ENCODE measurements at places on chromosomes 7 and 10.

DNA sequence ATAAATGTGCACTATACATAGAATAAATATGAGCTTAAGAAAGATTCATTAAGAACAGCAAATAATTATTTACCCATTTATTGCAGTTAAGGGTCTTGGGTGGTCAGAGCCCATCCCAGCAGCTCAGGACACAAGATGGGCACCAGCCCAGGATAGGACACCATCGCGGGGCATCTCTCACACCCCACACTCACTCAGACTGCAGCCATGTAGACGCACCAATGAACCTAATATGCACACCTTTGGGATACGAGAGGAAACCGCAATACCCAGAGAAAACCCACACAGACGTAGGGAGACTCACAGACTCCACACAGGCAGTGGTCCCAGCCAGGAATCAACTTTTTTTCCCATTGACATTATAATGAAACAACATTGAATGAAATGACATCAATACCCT lies 36.0 kb downstream of the CARD11 start:
- no peak for DNase-seq

- no peak for DNase-seq
Measured at GRCh38 chr10:110813743-110814472, 57.8 kb upstream of the PDCD4 start.

DNA sequence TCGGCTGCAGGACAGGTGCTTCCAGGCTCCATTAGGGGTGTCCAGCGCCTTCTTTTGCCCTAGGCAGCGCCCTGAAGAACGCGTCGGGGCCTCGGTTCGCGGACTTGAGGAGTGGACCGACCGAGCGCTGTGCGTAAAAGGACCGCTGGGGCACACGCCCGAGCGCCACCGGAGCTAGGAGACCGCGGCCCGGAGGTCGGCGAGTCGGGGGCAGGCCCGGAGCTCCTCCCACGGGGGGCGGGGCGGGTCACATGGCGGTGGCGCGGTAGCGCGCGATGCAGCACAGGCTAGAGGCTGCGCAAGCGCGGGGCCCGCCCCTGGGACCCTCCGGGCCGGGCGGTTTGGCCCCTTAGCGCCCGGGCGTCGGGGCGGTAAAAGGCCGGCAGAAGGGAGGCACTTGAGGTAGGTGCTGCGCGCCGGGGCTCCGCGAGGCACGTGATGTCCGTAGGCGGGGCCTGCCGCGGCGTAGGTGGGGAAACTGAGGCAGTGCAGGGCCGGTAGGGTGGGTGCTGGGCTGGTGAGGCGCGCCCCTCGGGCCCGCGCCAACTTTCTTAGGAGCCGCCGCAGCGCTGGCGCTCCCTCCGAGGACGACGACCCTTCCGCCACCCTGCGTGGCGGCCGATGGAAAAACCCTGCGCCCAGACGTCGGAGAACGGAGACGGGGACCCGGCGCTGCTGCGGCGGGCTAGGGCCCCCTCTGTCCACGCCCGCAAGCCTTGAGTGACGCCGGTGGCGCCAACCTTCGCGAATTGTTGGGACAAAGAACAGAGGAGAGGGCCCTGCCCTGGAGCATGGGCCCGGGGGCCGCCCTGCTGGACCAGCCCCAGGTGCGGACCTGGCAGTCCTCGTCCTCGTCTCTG lies at the start of gene PRXL2A:
Gene PRXL2A (plus strand): TSS at position 310 of the 860 bp plus-strand sequence. CDS start 11,917 bp downstream, outside the sequence.
- DNase-seq, result peak; percentile 66

- no peak for DNase-seq
Measured at GRCh38 chr7:151186640-151187408, at the start of gene ASB10. Gene ASB10, minus strand, starts transcription at chr7:151187250. Its CDS starts 120 bp downstream, at chr7:151187130.

DNA sequence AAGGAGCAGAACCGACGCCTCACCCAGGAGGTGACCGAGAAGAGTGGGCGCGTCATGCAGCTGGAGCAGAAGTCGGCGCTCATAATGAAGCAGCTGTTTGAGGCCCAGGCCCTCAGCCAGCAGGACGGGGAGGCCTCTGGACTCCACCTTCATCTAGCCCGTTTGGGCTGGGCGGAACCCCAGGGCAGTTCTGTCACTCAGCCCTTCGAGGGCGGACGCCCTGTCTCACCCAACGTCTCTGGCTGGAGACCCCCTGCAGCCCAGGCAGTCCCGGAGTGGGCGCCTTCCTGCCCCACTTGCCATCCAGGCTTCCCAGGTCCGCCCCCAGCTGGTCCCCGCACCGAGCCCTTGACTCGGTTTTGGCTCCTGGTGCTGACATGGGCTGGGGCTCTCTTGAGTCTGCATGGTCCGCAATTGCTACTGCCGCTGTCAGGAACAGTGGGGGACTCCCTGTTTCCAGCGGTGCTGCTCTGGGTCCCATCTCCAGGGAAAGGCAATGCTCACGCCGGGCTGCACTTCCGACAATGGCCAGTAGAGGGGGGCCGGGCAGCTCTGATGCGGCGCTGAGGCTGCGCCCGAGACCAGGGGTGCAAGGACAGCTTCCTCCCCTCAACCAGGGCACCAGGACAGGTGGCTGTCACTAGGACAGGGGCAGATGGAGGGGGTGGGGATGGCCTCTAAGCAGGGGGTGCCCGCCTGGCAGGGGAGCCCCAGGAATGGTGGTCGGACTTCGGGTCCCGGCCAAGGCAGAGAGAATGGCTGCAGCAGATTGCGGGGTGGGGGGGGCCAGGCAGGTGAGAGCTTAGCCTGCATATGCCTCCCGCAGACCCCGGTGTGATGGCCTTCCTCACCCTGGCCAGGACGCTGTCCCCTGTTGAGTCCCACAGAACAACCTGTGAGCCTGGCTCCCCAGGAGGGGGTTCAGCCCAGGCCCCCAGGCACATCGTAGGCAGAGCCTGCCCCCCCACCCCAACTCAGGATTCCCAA lies 71.2 kb upstream of the KCTD7 start:
- peak; percentile 95 for DNase-seq

DNA sequence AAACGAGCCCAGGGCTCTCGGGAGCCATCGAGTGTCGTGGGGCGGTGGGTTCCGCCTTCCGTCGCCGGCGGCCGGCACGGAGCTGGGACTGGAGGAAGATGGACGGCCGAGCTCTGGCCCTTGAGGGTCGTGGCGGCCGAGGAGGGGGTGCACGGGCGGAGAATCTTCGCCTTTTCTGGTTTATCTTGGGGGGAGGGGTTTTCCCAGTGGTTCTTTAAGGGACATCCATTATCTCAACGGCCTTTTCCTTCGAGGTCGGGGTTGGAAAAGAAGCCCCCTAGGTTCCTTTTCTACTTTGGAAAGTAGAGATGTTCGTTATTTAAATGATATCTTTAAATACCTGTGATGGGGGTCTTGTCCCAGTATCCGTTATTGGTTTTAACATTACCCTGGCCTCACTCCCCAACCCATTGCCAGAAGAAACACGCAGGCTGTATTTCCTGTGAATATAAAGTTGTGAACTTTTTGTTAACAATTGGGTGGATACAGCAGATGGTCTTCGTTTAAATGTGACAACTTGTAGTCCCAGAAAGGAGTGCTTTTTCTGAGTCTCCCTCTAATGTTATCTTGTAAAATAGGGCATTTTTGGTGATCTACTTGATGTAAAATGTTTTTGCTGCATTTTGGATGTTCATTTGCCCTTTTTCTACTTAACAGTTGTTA lies 765 bp downstream of the CCAR1 start:
- no peak for DNase-seq

- no peak for DNase-seq
Measured at GRCh38 chr10:126331101-126331500, 57.2 kb downstream of the ADAM12 start.

DNA sequence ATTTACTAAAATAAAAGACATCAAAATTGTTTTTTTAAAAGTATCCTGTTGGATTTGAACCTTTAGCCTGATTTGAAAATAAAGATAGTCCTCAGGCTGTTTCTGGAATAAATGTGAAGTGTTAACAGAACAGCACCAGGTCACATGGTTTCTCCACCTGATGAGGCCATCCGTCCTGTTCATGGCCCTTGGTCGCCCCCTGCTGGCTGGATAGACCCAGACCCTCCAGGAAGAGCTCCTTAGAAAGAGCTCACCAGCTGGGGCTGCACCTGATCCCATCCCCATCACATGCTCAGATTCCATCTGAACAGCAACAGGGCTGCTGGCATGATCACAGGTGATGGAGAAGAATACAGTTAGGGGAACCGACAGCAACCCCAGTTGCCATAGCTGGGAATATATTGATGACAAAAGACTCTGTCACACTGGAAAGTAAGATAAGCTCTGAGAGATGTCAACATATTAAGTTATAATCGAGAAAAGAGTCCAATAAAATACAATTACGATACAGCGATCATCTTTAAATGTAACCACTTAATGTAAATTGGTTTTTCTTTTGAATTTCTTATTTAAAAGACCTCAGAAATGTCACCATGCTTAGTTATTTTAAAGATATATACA lies 4.8 kb downstream of the OR2A14 start:
- DNase-seq, result peak; percentile 97

DNA sequence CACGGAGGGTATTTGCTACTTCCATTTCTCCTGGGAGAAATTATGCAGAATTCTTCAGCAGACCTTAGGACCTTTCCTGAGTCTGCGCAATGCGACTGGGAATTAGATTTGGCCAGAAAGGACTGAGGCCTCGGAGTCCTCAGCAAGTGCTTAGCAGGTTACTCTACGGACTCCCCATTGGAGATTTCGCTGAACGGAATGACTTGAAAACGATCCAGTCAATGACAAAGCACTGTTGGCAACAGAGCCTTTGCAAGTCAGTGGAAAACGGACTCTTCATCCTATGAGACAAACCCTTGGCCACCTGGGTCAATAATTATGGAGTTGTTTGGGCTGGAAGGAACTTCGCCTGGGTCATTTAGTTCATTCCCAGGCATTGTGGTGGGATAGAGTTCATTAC lies 107.4 kb downstream of the FAM204A start:
- no peak for DNase-seq

- DNase-seq, result no peak
Measured at GRCh38 chr10:120508393-120508792, 51.4 kb downstream of the PLPP4 start.

- no peak for DNase-seq
Measured at GRCh38 chr7:85828614-85829013, 641.8 kb upstream of the SEMA3D start.

GRCh38 chr7:22597844-22598243 lies 97.9 kb upstream of the STEAP1B start:
- no peak for DNase-seq

DNA sequence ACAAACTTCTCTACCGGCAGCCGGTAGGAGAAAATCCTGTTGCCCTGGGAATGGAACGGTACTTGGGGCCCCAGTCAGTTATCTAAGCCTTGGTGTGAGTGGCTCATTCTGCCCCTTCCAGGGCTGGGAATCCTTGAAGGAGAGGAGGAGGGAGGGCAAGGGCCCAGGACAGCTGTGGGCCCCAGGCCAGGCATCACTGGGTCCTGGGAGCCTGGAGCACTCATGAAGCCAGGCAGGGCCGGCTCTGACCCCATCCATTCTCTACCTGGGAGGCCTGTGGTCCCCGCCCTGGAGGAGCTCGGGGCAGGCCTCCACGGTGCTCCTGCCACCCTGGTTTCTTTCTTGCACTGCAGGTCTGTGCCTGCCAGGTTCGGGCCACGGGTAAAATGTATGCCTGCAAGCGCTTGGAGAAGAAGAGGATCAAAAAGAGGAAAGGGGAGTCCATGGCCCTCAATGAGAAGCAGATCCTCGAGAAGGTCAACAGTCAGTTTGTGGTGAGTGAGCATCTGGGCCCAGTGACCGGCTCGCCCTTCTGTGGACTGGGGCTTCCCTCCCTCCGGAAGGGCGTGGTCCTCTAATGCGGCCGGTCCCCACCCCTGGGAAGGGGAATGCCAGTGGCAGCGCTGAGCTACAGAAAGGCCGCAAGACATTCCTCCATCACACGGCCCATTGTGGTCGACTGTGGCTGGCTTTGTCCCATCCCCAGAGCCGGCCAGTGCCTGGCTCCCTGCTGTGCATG lies 111.3 kb downstream of the RGS10 start:
- no peak for DNase-seq

- DNase-seq, result no peak
Measured at GRCh38 chr7:106518967-106519366, 142.0 kb downstream of the CCDC71L start.

- no peak for DNase-seq
Measured at GRCh38 chr10:117339979-117340378, 35.3 kb downstream of the PDZD8 start.

DNA sequence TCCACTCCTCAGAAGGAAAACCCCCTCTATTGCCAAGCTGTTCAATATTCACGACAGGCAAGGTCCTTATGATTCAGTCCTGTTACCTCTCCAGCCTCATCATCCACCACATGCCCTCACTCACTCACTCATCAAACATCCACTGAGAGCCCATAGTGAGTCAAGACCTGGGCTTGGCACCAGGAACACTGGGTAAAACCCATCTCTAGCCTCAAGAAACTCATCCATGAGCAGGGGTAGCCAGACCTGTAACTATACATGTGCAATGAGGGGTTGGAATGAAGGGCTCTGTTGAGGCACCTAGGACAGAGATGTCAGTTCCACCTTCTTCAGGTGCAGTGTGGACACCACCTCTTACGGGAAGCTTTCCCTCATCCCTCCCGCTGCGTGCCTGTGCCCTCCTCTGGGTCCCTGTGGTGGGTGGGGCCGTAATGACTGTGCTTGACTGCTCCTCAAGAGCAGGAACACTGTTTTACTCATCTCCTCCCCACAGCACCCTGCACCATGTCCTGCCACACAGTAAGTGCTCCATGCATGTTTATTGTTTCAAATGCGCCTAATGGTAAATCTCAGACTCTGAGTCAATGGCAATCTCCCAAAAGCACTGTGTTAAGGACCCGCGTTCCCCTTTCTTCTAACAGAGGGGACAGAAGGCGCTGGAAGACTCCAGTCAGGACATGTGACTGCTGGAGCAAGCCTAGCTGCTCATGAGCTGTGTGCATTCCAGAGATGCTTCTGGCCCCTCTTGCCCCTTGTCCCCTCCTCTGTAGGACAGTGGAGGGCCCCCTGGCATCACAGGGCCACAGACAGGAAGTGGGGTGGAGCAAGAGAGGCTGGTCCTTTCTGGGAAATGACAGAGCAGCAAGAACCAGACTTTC lies 95.4 kb downstream of the HIPK2 start:
- DNase-seq, result no peak

DNA sequence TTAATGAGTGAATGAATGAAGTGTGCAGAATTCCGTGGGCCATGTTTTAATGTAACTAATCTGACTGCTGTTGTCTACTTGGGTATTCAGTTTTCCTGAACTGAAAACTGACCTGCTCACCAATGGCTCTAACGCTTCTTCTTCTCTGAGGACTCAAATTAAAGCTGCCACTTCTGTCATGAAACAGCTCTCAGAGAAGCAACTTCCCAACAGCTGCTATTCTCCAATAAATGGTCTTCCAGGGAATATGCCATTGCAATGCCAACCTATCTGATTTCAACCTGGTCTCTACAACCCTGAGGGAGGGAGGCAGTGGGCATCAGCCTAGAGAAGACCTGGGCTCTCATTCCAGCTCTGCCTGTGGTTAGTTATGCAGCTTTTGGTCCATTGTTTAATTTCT lies 69.4 kb downstream of the FRMD4A start:
- no peak for DNase-seq
